ENCODE measurements at places on chromosomes 3 and 15. TPM values are rescaled to one million over a fixed set of nuclear protein-coding genes. Genes with fewer than 3 reads are reported as not detected.

The ZNF385D gene
- 2.1 TPM for total RNA-seq

The PLCB2 gene
- 8.7 TPM for total RNA-seq

The NPAP1 gene
- 0.30 TPM for total RNA-seq

The HHATL gene
- total RNA-seq = not detected

The KCNH8 gene
- total RNA-seq = 3.5 TPM

DNA sequence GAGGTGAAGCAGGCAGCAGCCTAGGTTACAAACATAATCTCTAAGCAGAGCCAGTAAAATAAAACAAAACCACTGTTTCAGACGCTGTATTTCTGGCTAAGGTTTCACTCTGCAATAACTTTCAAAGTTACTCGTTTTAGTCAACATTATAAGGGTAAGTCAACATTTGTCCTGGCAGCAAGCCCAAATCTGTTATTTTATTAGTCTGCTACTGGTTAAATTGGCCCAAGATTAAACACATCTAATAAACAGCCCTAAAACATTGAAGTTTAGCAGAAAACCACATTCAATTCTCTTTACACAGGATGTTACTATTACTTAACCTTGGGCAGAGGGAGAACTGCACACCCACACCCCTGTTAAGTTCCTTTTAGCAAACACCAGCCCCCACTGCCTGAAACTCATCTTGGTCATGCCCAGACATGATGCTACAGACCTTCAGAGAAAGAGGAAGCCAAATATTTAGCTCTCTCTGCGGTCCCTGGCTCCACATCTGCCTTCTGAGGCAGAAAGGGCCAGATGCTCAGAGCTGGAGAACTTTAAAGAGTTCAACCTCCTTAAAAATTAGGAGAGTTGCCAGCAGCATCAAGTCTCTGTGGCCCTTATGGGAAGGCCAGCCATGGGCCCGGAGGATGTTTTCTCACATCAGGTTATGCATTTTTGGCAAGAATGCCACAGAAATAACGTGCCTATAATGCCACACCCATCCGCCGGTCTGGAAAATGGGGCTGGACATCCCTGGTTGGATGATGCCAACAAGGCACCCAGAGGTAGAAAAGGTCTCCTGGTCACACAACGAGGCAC lies 17.9 kb downstream of the ARHGEF3 start:
- H3K27me3 ChIP-seq = no peaks in the 10 kb centered on the region
- H3K36me3 ChIP-seq = no peaks in the 10 kb centered on the region
- H3K4me1 ChIP-seq = peaks cover 3% of the 10 kb centered on the region
- no peak overlapping the region for H3K4me3 ChIP-seq

DNA sequence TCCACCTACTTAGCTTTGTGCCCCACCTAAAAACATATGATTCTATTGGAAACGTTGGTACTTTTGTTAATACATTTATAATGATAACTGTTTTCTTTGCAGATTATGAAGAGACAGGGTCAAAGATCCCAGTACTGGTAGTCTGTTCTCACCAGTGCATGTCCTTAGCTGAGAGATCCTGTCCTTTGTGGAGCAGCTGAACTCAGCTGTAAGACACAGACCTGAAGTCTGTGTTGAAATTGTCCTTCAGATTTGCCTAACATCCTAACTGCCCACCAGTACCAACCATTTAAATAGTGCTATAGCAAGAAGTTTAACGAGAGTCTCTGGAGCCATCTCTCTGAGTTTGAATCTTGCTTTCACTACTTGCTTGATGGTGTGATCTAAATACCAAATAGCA lies 398.7 kb downstream of the FEZF2 start:
- H3K27ac ChIP-seq = no peak overlapping the region
- DNase-seq = no peak
- H3K36me3 ChIP-seq = no peaks in the 10 kb centered on the region
- H3K27me3 ChIP-seq = no peaks in the 10 kb centered on the region

DNA sequence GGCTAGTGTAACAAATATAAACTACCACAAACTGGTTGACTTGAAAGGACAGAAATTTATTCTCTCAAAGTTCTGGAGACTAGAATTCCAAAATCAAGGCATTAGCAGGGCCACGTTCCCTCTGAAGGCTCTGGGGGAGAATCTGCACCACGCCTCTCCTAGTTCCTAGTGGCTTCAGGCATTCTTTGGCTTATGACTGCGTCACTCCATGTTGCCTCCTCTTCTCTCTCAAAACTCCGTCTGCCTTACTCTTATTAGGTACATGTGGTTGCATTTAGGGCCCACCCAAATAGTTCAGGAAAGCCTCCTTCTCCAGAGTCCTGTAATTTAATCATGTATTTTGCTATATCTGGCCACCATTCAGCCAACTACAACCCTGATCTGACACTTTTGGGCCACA lies 174.8 kb downstream of the PEX5L start:
- no peaks in the 10 kb centered on the region for H3K27me3 ChIP-seq
- H3K4me1 ChIP-seq = no peaks in the 10 kb centered on the region
- H3K36me3 ChIP-seq = no peaks in the 10 kb centered on the region
- DNase-seq = no peak

- peaks cover 4% of the 10 kb centered on the region for H3K36me3 ChIP-seq
- H3K4me1 ChIP-seq = no peaks in the 10 kb centered on the region
- no peak for DNase-seq
These were observed 9.7 kb upstream of the CYFIP1 start for GRCh38 chr15:22989576-22990477.

DNA sequence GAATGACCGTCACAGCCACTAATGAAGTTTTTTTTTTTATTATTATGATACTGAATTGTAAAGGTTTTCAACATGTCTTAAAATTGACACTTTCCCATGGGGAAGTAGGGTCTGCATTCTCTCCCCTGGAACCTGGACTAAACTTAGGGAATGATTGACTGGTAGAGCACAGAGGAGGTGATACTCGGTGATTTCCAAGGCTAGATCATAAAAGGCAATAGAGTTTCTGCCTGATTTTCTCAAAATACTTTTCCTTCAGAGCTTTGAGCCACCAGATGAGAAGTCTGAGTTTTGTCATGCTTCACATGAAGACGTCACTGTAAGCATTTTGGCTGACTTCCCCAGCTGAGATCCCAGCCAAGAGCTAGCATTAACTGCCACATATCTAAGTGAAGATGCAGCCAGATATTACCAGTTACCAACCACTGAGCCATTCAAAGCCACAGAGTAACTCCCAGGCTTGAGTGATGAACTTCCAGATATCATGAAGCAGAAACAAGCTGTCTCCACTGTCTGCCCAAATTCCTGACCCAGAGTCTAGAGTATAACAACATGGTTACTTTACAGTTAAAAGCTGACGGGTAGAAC lies 105.8 kb downstream of the LSAMP start:
- H3K27ac ChIP-seq = no peak overlapping the region
- no peaks in the 10 kb centered on the region for H3K27me3 ChIP-seq
- DNase-seq = no peak

- H3K27ac ChIP-seq = no peak overlapping the region
- H3K4me1 ChIP-seq = no peaks in the 10 kb centered on the region
- no peaks in the 10 kb centered on the region for H3K27me3 ChIP-seq
- H3K36me3 ChIP-seq = no peaks in the 10 kb centered on the region
- DNase-seq = no peak
- no peak overlapping the region for H3K4me3 ChIP-seq
These were observed 107.2 kb upstream of the MME start for GRCh38 chr3:154972951-154973350.

DNA sequence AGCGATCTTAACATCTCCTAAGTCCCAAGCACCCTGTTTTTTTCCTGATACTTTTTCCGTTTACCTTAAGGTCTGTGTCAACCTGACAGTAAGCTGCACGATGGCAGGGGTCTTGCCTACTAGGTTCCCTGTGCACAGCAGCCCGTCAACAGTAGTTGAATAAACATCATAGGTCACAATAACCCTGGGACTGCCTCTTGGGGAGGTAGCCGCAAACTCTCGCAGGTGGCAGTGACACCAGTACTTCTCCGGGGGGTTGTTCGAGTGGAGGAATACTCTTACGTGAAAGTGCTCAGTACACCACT lies 365 bp upstream of the PDCD6IP start:
- H3K4me1 ChIP-seq = peaks cover 32% of the 10 kb centered on the region
- peak overlapping the region; percentile 97 for H3K27ac ChIP-seq
- peaks cover 9% of the 10 kb centered on the region for H3K36me3 ChIP-seq
- peak overlapping the region; percentile 95 for H3K4me3 ChIP-seq
- peaks cover 18% of the 10 kb centered on the region for H3K27me3 ChIP-seq

GRCh38 chr15:81291916-81292522 lies 31.9 kb downstream of the STARD5 start:
- no peaks in the 10 kb centered on the region for H3K36me3 ChIP-seq
- no peak for DNase-seq
- H3K4me3 ChIP-seq = no peak overlapping the region
- no peak overlapping the region for H3K27ac ChIP-seq
- peaks cover 12% of the 10 kb centered on the region for H3K4me1 ChIP-seq
- no peaks in the 10 kb centered on the region for H3K27me3 ChIP-seq

- H3K36me3 ChIP-seq = peaks cover 3% of the 10 kb centered on the region
- no peak for DNase-seq
- no peak overlapping the region for H3K4me3 ChIP-seq
- H3K27ac ChIP-seq = no peak overlapping the region
These were observed 33.1 kb downstream of the PTX3 start for GRCh38 chr3:157469561-157470294.

- no peak for DNase-seq
- no peaks in the 10 kb centered on the region for H3K27me3 ChIP-seq
- H3K36me3 ChIP-seq = peaks cover 5% of the 10 kb centered on the region
- no peak overlapping the region for H3K27ac ChIP-seq
- H3K4me3 ChIP-seq = no peak overlapping the region
These were observed 37.4 kb upstream of the SNRPN start for GRCh38 chr15:24917431-24917830.

DNA sequence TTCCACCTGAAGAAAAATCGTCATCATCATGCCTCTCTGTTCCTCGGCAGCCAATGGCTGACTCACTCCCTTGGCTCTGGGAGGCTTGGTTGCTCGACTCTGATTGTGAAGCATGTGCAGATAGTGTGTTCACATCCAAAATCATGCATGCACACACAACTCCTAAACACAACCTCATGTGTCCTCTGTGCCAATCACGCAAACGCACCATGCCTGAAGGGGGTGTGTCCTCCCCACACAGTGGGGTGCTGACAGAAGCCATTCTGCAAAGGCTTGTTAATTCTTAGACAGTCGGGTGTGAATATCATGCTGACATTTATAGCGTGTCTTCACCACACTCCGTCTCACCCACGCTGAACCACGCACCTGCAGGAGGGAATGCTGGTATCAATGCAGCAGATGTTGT lies 11.4 kb upstream of the CCDC174 start:
- no peak overlapping the region for H3K4me3 ChIP-seq
- no peak overlapping the region for H3K27ac ChIP-seq
- H3K36me3 ChIP-seq = no peaks in the 10 kb centered on the region
- no peak for DNase-seq
- peaks cover 56% of the 10 kb centered on the region for H3K27me3 ChIP-seq

GRCh38 chr15:69755551-69756310 lies 303.1 kb downstream of the RPLP1 start:
- no peak for DNase-seq
- peaks cover 9% of the 10 kb centered on the region for H3K36me3 ChIP-seq
- H3K27ac ChIP-seq = no peak overlapping the region
- no peak overlapping the region for H3K4me3 ChIP-seq

GRCh38 chr3:142846779-142847577 lies 41.9 kb downstream of the PCOLCE2 start:
- H3K27me3 ChIP-seq = no peaks in the 10 kb centered on the region
- no peaks in the 10 kb centered on the region for H3K36me3 ChIP-seq
- H3K4me3 ChIP-seq = no peak overlapping the region
- no peak overlapping the region for H3K27ac ChIP-seq
- no peaks in the 10 kb centered on the region for H3K4me1 ChIP-seq
- DNase-seq = no peak

DNA sequence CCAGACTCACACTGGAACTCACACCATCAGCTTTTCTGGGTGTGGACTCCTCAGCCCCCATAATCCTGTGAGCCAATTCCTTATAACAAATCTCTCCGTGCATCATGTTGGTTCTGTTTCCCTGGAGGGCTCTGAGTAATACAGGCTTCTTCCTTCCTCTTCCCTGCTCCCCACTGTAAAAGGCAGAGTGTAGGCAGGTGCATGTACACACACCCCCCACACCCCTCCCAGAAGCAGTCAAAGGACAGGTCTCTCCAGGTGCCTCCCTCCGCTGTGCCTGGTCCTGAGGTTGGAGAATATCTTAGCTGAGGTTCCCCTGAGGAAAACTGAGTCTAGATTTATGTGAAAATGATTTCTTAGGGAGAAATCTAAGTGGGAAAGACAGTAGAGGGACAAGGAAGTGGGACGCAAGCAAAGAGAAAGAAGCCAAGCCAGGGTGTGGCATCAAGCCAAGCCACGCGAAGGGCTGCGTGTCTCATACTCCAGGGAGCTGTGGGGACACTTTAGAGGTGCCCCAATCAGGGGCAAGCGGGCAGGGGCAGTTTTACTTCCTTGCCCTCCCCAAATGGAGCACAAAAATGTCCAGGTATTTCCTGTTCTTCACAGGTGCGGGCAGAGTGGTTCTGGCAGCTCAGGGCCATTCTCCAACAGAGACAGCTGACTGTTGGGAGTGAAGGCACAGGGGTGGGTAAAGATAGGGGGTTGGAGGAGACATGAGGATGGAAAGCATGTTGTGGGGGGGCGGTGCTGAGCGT lies 86.6 kb downstream of the HMG20A start:
- no peak for DNase-seq
- peak overlapping the region; percentile 81 for H3K27ac ChIP-seq
- peaks cover 64% of the 10 kb centered on the region for H3K4me1 ChIP-seq
- peak overlapping the region; percentile 70 for H3K4me3 ChIP-seq
- no peaks in the 10 kb centered on the region for H3K27me3 ChIP-seq

DNA sequence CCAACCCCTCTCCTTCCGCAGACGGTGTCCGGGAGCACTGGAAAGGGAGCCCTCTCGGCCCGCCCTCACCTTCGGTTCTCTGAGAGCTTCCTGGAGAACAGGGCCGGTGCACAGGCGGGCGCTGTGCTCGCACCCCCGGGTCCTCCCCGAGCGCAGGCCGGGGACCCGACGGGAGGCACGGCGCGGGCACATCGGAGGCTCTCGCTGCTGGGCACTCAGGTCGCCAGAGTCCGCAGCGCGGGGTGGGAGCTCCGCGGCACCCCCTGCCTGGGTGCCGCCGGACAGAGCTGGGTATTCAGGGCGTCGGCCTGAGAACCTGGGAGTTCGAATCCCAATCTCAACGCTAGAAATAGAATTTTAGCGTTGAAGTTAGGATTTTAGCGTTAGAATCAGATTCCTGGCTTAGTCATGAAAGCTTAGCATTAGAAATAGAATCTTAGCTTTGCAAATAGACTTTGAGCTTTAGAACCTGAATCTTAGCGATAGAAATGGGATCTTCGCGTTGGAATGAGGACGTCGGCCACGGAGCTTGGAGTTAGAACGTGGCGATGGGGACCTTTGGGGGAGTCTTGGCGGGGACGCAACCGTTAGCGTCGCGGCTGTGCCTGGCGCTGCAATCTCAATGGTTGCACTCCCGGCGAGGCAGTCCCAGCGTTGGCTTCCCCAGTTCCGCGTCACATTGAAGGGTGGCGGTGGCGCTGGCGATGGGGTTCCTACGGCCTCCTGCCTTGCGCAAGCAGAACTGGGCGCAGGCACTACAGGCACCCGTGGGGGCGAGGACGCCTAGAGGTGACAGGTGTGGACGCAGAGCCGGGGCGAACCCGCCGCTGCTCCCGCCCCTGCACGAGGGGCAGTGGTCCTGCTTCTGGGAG lies 549 bp downstream of the TRH start:
- H3K27me3 ChIP-seq = peaks cover 94% of the 10 kb centered on the region
- H3K27ac ChIP-seq = no peak overlapping the region
- H3K4me1 ChIP-seq = peaks cover 22% of the 10 kb centered on the region
- H3K4me3 ChIP-seq = peak overlapping the region; percentile 70

Measured in neural crest cell (in vitro differentiated cells).